ENCODE measurements at places on chromosomes 5 and 9. TPM values are rescaled to one million over a fixed set of nuclear protein-coding genes. Genes with fewer than 3 reads are reported as not detected.

- no peak for DNase-seq
These were observed 277.9 kb upstream of the WWC1 start for GRCh38 chr5:168013546-168013945.

GRCh38 chr5:172782169-172783039 lies 11.4 kb upstream of the DUSP1 start:
- no peak for DNase-seq

- no peak for DNase-seq
These were observed 146.4 kb upstream of the FGF10 start for GRCh38 chr5:44535621-44536020.

- no peak for DNase-seq
These were observed 26.5 kb downstream of the TRMO start for GRCh38 chr9:97895695-97896332.

- DNase-seq: no peak
These were observed 2.8 kb downstream of the TMEM171 start for GRCh38 chr5:73122875-73123810.

DNA sequence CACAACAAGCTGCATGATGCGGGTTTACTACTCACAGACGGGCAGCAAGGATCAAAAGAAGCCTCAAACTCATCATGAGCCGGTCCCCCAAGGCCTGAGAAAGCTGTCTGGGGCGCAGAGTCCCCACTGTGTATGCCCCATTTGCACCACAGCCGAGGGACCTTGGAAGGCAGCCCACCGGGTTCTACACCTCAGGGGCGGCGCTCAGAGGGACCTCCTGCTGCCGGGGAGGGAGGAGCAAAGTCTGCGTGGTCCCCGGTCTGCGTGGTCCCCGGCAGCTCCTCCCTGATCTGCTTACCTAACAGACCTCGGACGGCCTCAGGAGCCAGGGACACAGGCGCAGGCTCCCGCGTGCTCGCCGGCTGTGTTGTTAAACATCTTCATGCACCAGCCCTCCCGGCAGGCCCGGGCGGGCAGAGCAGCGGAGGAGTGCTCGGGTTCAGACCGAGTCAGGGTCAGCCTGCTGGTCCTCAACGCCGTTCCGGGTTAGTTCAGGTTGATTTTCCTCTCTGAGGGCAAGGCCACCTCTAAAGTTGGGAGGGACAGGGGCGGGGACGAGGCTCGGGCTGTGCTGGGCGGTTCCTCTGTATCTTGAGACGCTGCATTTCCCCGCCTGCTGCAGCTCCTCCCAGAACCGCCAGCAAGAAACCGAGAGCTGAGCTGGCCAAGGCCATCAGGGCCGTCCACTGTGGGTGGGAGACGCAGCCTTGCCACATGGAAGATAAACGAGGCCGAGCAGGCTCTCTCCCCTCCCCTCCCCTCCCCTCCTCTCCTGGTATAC lies 74.6 kb downstream of the MRPL36 start:
- DNase-seq: no peak

DNA sequence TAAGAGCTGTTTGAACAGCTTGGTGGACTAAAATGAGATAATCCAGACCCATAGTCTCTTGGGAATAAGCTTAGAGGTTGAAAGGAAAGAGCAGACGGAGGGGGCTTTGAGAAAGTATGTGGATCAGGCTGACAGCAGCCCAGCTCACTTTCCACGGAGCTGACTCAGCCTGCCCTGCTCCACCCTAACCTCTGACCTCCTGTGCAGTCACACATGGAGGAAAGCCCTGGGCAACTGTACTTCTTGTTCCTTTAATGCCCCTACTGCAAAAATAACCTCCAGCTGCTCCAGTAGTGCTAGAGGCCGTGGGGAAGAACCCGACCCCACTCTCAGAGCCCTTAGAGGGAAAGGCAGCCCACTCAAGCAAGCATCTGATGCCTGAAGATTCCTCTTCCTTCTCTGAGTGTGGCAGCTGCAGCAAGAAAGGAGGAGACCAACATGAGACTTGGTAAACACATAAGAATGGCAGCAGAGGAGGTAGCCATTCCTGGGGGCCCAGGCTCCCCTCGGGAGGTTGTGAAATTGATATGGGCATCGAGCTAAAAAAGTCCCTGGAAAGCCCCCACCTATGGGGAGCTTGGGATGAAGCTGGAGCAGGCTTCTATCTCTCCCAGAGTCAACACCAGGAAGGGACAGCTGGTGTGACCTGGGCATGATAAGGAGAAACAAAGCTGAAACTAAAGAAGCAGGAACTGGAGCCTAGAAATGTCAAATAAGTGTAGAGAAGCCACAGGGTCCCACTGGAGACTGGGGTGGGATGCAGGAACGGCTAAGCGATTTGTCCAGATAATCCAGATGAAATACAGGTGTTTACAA lies 204.3 kb downstream of the PIK3R1 start:
- DNase-seq: no peak

The HTR1A gene
- polyA plus RNA-seq: not detected

The SLC2A6 gene
- polyA plus RNA-seq: 1.0 TPM

The NUTM2F gene
- polyA plus RNA-seq: not detected

The LHX3 gene
- not detected for polyA plus RNA-seq
